ENCODE measurements at places on chromosomes 16 and 17. TPM values are rescaled to one million over a fixed set of nuclear protein-coding genes. Genes with fewer than 3 reads are reported as not detected.

Gene CIITA
- 4.2 TPM for total RNA-seq

DNA sequence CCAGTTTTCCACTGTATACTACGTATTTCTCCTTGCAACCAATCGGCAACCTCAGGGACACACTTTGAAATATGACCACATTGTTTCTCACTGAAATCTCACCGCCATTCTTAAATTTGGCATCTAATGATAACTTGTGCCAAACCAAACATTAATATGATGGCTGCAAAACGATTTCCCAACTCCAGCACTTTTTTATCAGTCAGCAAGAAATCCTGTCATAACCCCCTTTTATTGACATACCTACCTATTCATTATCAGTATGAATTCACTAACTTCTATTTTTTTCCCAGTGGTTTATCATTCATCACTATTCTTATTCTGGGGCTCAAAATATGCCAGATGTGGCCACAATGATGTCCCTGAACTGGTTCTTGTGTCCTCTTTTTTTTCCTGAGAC is 15.8 kb downstream of the MBTD1 start:
- no peaks in the 10 kb centered on the region for H3K36me3 ChIP-seq
- peaks cover 11% of the 10 kb centered on the region for H3K4me1 ChIP-seq
- no peak overlapping the region for H3K4me3 ChIP-seq
- H3K27me3 ChIP-seq = no peaks in the 10 kb centered on the region
- no peak overlapping the region for H3K27ac ChIP-seq
- DNase-seq = no peak

Gene NME1
- total RNA-seq = 26.7 TPM

Gene ZNF629
- total RNA-seq = 4.2 TPM

- no peaks in the 10 kb centered on the region for H3K36me3 ChIP-seq
- no peaks in the 10 kb centered on the region for H3K27me3 ChIP-seq
- no peak overlapping the region for H3K27ac ChIP-seq
- H3K4me3 ChIP-seq = no peak overlapping the region
- DNase-seq = no peak
Measured at GRCh38 chr17:50848711-50849110, 13.3 kb downstream of the WFIKKN2 start.

- no peak overlapping the region for H3K27ac ChIP-seq
- H3K36me3 ChIP-seq = no peaks in the 10 kb centered on the region
- no peaks in the 10 kb centered on the region for H3K4me1 ChIP-seq
- no peaks in the 10 kb centered on the region for H3K27me3 ChIP-seq
Measured at GRCh38 chr16:73945631-73946030, 351.0 kb upstream of the PSMD7 start.

- H3K4me3 ChIP-seq = no peak overlapping the region
- peak overlapping the region; percentile 58 for H3K27ac ChIP-seq
- peaks cover 7% of the 10 kb centered on the region for H3K4me1 ChIP-seq
- no peak for DNase-seq
- H3K36me3 ChIP-seq = no peaks in the 10 kb centered on the region
Measured at GRCh38 chr17:75983501-75984181, 4.6 kb downstream of the TEN1 start.

DNA sequence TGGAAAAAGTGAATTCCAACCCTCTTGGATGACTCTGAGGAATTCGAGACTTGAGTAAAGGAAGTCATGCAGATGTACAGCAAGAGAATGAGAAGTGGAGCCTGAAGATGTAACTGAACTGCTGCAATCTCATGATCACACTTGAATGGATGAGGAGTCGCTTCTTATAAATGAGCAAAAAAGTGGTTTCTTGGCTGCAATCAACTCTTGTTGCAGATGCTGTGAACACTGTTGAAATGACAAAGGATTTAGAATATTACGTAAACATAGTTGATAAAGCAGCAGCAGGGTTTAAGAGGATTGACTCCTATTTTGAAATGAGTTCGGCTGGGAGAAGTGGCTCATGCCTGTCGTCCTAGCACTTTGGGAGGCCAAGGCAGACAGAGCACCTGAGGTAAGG is 25.5 kb downstream of the ASPA start:
- no peak overlapping the region for H3K27ac ChIP-seq
- no peaks in the 10 kb centered on the region for H3K4me1 ChIP-seq
- H3K36me3 ChIP-seq = no peaks in the 10 kb centered on the region
- no peak overlapping the region for H3K4me3 ChIP-seq
- no peak for DNase-seq

Gene CLEC3A
- total RNA-seq = not detected

GRCh38 chr17:77717941-77718668 is 240.4 kb upstream of the TNRC6C start:
- DNase-seq = peak; percentile 13
- no peaks in the 10 kb centered on the region for H3K4me1 ChIP-seq
- H3K27me3 ChIP-seq = no peaks in the 10 kb centered on the region
- no peak overlapping the region for H3K4me3 ChIP-seq

Gene NPIPB13
- 1.3 TPM for total RNA-seq

DNA sequence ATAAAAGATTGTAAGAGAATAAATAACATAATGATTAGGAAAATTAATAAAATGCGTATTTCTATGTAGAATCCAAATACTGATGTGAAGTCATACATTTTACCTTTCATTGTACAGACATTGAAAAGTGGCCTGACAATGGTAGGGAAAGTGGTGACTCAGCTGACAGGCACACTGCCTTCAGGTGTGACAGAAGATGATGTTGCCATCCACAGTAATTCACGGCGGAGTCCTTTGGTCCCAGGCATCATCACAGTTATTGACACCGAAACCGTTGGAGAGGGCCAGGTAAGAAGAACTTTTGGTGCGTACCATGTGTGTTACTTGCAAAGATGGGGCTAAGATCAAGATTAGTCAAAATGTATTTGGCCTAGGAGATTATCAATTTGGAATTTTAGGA is 232.8 kb downstream of the BCAS3 start:
- no peaks in the 10 kb centered on the region for H3K4me1 ChIP-seq
- no peaks in the 10 kb centered on the region for H3K27me3 ChIP-seq
- no peaks in the 10 kb centered on the region for H3K36me3 ChIP-seq
- H3K4me3 ChIP-seq = no peak overlapping the region

GRCh38 chr17:1153795-1154546 is 25.8 kb downstream of the ABR start:
- H3K27ac ChIP-seq = no peak overlapping the region
- no peak for DNase-seq
- no peaks in the 10 kb centered on the region for H3K36me3 ChIP-seq
- H3K27me3 ChIP-seq = no peaks in the 10 kb centered on the region

DNA sequence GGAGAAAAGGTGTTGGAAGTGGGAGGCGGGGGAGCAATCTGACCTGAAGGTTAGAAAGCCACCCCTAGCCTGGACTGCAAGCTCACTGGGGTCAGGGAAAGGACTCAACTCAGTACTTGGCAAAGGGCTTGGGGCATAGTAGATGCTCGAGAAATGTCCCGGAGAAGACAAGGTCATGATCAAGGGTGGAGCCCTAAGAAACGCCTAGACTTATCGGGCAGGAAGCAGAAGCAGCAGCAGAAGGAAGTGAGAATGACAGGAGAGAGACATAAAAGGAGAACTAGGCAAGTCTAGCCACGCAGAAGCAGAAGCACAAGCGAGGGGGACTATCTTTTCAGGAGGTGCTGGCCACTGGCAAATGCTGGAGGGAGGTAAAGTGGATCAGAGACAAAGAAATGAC is 10.2 kb downstream of the COTL1 start:
- H3K36me3 ChIP-seq = no peaks in the 10 kb centered on the region
- H3K27me3 ChIP-seq = no peaks in the 10 kb centered on the region
- H3K27ac ChIP-seq = peak overlapping the region; percentile 55
- no peak for DNase-seq

DNA sequence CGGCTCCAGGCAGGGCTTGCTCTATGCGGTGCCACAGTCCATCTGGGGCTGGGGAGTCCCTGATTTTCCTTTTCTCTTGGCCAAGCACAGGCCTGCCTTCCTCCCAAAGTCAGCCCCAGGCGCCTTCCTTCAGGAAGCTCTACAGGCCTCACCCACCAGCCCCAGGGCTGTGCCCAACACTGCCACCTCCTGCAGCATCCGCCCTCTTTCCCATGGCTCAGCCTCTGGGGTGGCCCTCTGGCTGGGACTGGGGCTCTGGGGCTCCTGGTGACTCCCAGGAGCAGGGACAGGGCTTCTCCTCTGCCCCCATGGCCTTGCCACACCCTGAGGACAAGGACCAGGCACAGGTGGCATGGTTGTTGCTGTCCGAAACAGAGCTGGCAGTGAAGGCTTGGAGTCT is 817 bp downstream of the ITGB4 start:
- no peak overlapping the region for H3K4me3 ChIP-seq
- H3K36me3 ChIP-seq = no peaks in the 10 kb centered on the region
- peaks cover 6% of the 10 kb centered on the region for H3K4me1 ChIP-seq
- no peaks in the 10 kb centered on the region for H3K27me3 ChIP-seq
- no peak overlapping the region for H3K27ac ChIP-seq
- no peak for DNase-seq

DNA sequence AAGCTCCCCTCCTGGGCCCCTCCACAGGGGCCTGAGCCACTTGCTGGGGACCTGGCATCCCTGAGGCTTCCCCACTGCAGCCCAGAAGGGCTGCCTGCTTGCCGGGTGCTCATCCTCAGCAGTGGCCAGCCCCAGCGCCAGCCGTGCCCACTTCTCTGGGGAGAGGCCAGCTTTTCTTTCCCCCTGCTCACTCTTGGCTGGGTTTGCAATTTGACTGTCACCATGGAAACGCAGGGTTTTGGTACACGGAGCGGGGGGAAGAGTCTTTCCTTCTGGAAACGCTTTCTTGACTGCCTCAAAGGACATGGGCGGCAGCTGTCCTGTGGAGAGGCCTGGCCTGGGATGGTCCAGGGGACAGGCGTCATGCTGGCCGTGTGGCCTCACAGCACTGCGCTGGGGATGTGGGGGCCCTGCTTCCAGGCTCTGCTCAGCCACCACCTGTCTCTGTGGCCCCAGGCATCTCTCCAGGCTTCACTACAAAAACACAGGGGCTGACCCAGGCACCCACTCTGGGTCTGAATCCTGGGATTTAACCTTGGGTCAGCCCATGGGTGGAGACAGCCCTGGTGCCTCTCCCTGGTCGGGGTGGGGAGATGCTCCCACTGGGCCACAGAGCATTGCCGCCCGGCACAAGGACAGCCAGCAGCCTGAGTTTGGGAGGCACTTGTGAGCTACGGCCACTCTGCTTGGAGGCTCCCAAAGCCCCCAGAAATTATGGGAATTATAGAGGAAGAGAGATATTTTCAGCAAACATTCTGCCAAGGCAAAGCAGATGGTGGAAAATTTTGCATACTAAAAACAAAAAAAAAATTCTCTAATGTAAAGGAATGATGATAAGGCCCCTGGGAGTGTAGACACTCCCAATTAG is 45.9 kb upstream of the DOC2B start:
- H3K36me3 ChIP-seq = no peaks in the 10 kb centered on the region
- no peak overlapping the region for H3K4me3 ChIP-seq
- no peak overlapping the region for H3K27ac ChIP-seq
- no peak for DNase-seq

DNA sequence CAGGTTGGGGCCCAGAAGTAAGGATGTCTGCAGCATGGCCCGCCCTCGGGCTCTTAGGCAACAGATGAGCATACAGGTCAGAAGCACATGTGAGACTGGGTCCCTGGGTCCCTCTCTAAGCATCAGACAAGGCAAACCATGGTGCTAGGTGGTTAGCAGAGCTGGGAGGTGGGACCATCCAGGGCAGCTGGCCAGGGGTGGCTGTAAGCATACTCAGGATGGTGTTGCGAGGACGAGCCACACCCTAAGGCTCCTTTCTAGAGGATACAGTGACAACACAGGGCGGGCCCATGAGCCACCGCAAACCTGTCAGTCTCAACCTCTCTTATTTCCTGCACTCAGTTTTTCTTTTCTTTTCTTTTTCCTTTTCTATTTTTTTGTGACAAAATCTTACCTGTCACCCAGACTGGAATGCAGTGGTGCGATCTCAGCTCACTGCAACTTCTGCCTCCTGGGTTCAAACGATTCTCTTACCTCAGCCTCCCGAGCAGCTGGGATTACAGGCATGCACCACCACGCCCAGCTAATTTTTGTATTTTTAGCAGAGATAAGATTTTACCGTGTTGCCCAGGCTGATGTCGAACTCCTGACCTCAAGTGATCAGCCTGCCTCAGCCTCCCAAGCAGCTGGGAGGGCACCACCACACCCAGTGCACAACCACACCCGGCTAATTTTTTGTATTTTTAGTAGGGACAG is 3.6 kb downstream of the FA2H start:
- peaks cover 4% of the 10 kb centered on the region for H3K27me3 ChIP-seq
- no peak overlapping the region for H3K27ac ChIP-seq
- no peaks in the 10 kb centered on the region for H3K36me3 ChIP-seq
- no peak overlapping the region for H3K4me3 ChIP-seq
- H3K4me1 ChIP-seq = peaks cover 14% of the 10 kb centered on the region
- no peak for DNase-seq

GRCh38 chr16:7209598-7209997 is 123.0 kb upstream of the RBFOX1 start:
- no peak for DNase-seq
- no peaks in the 10 kb centered on the region for H3K36me3 ChIP-seq
- H3K4me1 ChIP-seq = no peaks in the 10 kb centered on the region
- no peak overlapping the region for H3K27ac ChIP-seq
- H3K4me3 ChIP-seq = no peak overlapping the region
- no peaks in the 10 kb centered on the region for H3K27me3 ChIP-seq

DNA sequence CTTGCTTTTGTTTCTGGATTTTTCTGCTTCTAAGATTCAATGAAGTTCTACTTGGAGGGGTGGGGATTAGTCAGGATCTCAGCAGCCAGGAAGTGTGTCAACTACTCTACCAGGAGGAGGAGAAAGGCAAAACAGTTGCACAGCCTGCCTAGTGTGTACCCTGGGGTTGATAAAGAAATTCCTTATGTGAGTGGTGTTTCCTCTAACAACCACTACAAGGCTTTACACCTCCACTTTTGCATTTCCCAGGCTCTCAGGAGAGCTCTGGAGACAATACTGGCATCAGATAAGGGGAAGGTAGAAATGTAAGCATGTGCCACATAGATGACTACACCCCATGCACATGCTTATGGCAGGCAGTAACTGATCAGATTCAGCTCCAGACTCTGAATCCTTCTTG is 174.6 kb downstream of the TOX3 start:
- H3K4me1 ChIP-seq = no peaks in the 10 kb centered on the region
- no peak overlapping the region for H3K27ac ChIP-seq
- H3K4me3 ChIP-seq = no peak overlapping the region
- DNase-seq = no peak
- H3K36me3 ChIP-seq = no peaks in the 10 kb centered on the region

Gene NECAB2
- not detected for total RNA-seq

DNA sequence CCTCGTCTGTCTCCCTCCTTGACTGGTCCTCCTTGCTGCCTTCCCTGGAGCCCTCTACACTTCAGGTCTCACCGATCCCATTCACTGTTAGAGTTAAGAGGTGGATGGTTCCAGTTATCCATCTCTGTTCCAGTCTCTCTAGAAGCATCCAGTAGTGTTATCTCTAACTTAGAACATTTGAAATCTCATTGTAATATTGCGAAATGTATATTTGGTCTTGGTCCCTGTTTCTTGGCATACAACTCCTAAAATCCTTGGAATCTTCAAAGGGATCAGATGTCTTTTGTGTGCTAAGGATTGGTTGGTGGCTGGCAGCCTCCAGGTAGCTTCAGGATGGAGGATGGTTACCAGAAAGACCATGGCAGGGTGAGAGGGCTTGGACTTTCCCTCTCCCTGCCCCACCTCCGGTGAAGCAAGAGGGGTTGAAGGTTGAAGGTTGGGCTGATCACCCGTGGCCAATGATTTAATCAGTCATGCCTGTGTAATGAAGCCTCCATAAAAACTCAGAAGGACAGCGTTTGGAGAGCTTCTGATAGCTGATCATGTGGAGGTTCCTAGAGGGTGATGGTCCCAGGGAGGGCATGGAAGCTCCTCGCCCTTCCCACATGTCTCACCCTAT is 59.1 kb downstream of the NTN1 start:
- H3K36me3 ChIP-seq = no peaks in the 10 kb centered on the region
- no peak overlapping the region for H3K4me3 ChIP-seq
- H3K27me3 ChIP-seq = no peaks in the 10 kb centered on the region
- H3K4me1 ChIP-seq = peaks cover 34% of the 10 kb centered on the region
- DNase-seq = no peak
